Psoas muscle (tissue), 8 donors: ENCODE measurements at places on chromosomes 12 and 14. TPM values are rescaled to one million over a fixed set of nuclear protein-coding genes. Genes with fewer than 3 reads are reported as not detected.

DNA sequence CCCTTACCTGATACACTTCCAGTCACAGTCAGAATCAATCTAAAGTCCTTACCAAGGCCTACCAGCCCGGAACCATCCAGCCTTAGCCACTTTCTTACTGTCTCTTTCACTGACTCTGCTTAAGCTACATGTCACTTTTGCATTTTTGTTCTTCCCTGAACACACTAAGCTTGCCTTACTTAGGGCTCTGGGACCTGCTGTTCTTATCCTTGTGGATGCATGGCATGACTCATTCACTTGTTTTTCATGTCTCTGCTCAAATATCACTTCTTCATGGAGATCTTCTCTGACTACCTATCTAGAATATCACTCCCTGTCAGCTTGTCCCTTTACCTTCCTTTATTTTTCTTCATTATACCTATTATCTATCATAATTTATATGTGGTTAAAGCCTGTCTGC lies 65.6 kb upstream of the ZDHHC17 start:
- no peaks in the 10 kb centered on the region for H3K27me3 ChIP-seq
- no peaks in the 10 kb centered on the region for H3K4me1 ChIP-seq
- H3K4me3 ChIP-seq: no peak overlapping the region
- no peak for DNase-seq

DNA sequence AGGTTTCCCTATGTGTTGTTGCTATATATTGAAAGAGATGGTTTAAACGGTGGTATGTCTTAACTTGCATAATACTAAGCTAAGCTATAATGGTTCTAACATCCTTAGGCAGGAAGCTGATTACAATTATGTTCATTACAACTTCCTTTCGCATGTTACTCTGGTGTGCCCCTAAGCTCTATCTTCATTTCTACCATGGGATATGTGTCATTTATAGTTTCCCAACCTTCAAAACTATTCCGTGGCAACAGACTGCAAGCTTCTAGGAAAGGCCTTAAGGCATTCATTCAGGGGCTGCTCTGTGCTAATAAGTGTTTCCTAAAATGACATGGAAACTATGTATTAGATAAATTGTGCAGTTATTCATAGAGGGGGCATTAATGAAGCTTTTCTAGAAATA lies 294.6 kb downstream of the GXYLT1 start:
- H3K27ac ChIP-seq: no peak overlapping the region
- no peak overlapping the region for H3K4me3 ChIP-seq
- H3K36me3 ChIP-seq: no peaks in the 10 kb centered on the region
- no peaks in the 10 kb centered on the region for H3K27me3 ChIP-seq
- no peaks in the 10 kb centered on the region for H3K4me1 ChIP-seq

DNA sequence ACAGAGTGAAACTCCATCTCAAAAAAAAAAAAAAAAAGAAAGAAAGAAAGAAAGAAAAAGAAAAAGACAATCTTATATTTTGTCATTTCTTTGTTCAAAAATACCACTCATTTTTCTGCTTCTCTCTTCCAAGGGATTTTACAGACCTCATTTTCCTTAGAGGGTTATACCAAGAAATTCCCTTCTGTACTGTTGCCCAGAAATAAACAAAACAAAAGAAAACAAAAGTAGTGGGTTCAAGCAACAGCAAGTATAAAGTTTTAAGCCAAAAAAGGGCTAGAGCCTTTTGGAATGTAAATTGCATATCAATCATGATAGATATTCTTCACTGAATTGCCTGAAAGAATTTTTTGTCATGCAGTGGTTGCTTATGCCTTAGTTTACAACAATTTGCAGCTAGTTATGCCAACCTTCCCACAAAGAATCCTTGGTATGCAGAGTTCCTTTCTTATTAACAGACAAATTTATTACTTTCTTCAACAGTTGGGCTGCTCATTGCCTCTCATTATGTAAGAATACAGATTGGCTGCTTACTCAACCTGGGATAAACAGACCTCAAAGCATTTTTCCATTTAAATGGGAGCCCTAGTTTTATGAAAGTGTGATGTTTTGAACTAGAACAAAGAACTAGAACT lies 129.1 kb upstream of the PPFIA2 start:
- no peaks in the 10 kb centered on the region for H3K4me1 ChIP-seq
- H3K4me3 ChIP-seq: no peak overlapping the region
- DNase-seq: no peak
- no peaks in the 10 kb centered on the region for H3K27me3 ChIP-seq
- no peaks in the 10 kb centered on the region for H3K36me3 ChIP-seq

DNA sequence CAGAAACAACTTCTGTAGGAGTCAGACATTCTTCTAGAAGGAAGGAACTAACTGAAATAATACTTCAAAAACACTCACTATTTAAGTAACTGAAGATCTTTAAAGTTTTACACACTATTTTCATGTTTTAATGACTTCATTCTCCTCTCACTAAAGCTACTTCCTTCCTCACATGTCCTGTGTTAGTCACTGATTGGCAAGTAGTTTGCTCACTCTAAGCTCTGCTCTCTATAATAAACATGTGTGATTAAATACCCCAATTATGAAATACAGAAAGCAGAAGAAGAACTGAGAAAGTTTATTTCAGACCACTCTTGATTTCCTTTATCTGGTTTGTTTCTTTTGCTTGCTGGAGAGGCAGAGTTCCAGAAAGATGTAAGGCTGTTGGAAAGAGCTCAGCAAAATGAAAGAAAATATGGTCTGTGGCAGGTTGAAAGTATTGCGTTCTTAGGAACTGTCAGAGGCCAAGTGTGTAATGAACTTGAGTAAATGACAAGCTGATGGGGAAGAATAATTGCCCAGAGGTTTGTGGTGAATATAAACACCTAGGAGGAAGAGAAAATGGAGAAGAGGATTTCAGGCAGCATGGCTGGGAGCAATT lies 522.0 kb upstream of the SEL1L start:
- H3K4me1 ChIP-seq: no peaks in the 10 kb centered on the region
- H3K36me3 ChIP-seq: no peaks in the 10 kb centered on the region
- no peaks in the 10 kb centered on the region for H3K27me3 ChIP-seq
- DNase-seq: no peak
- no peak overlapping the region for H3K4me3 ChIP-seq
- H3K27ac ChIP-seq: no peak overlapping the region

- H3K27ac ChIP-seq: no peak overlapping the region
- no peaks in the 10 kb centered on the region for H3K4me1 ChIP-seq
- DNase-seq: no peak
- no peaks in the 10 kb centered on the region for H3K36me3 ChIP-seq
- H3K4me3 ChIP-seq: no peak overlapping the region
- H3K27me3 ChIP-seq: no peaks in the 10 kb centered on the region
Observed at GRCh38 chr14:23361320-23361719, 3.7 kb downstream of the EFS start.

DNA sequence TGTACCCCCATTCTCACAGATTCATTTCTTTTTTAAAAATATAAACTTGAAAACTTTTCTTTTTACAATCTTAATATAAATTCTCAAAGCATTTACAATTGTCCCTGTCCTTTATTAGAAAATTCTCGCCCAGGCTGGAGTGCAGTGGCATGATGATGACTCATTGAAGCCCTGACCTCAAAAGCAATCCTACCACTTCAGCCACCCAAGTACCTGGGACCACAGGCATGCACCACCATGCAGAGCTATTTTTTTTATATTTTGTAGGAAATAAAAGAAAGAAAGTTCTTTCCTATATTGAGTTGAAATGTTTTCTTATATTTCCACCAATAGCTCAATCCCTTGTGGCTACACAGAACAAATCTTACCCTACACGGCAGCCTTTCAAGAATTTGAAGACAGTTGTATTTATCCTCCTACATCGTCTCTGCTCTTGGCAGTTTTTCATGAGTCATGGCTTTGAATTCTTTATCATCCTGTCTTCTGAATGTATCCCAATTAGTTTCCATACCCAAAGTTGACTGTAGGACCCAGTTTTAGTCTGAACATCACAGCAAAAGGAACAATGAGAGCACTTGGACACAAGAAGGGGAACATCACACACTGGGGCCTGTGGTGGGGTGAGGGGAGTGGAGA lies 52.4 kb downstream of the SYT1 start:
- no peaks in the 10 kb centered on the region for H3K4me1 ChIP-seq
- H3K36me3 ChIP-seq: no peaks in the 10 kb centered on the region
- DNase-seq: no peak
- H3K27ac ChIP-seq: no peak overlapping the region

- H3K27ac ChIP-seq: no peak overlapping the region
- DNase-seq: no peak
- H3K36me3 ChIP-seq: no peaks in the 10 kb centered on the region
- H3K27me3 ChIP-seq: no peaks in the 10 kb centered on the region
Observed at GRCh38 chr12:104154286-104154685, 16.3 kb upstream of the NFYB start.

- no peak for DNase-seq
- no peaks in the 10 kb centered on the region for H3K4me1 ChIP-seq
- H3K27ac ChIP-seq: no peak overlapping the region
- no peaks in the 10 kb centered on the region for H3K36me3 ChIP-seq
Observed at GRCh38 chr12:91482231-91482630, 299.6 kb upstream of the DCN start.

DNA sequence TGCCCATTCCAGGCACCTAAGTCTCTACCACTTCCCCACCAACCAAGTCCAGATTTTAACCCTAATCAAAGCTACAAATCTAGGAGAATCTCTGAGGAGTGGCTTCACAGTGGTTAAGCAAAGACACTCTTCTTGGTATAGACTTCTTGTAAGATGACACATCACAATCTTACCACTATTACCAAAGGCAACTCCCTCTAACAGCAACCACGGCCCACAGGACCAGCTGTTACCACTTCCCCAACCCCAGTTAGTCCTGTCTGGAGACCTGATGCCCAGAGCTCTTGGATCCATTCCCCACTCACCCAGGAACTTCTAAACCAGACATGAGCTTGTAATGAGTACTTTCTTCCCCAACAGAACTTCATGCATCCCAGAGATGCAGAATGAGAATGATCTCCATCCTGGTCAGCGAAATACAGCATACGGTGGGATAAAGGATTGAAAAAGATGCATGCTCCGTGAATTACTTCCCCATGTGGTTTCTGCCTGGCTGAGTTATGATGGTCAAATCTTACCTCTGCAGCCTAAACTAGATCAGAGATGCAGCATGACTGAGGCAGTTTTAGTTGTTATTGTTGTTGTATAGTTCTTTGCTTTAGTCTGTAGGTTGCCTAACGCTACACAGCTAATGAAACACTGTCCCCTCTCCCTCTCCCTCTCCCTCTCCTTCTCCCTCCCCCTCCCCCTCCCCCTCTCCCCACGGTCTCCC lies 87.7 kb upstream of the FOXN3 start:
- no peaks in the 10 kb centered on the region for H3K27me3 ChIP-seq
- H3K4me1 ChIP-seq: peaks cover 10% of the 10 kb centered on the region
- no peaks in the 10 kb centered on the region for H3K36me3 ChIP-seq
- no peak for DNase-seq
- H3K4me3 ChIP-seq: no peak overlapping the region
- no peak overlapping the region for H3K27ac ChIP-seq

Gene ASCL1
- not detected for total RNA-seq

Gene PRIMA1
- 0.17 TPM for total RNA-seq

Gene OR8S1
- not detected for total RNA-seq

Gene PIWIL1
- not detected for total RNA-seq

Gene SIX6
- 0.28 TPM for total RNA-seq

Gene LRTM2
- not detected for total RNA-seq
